ENCODE measurements at places on chromosomes 1 and 21.

DNA sequence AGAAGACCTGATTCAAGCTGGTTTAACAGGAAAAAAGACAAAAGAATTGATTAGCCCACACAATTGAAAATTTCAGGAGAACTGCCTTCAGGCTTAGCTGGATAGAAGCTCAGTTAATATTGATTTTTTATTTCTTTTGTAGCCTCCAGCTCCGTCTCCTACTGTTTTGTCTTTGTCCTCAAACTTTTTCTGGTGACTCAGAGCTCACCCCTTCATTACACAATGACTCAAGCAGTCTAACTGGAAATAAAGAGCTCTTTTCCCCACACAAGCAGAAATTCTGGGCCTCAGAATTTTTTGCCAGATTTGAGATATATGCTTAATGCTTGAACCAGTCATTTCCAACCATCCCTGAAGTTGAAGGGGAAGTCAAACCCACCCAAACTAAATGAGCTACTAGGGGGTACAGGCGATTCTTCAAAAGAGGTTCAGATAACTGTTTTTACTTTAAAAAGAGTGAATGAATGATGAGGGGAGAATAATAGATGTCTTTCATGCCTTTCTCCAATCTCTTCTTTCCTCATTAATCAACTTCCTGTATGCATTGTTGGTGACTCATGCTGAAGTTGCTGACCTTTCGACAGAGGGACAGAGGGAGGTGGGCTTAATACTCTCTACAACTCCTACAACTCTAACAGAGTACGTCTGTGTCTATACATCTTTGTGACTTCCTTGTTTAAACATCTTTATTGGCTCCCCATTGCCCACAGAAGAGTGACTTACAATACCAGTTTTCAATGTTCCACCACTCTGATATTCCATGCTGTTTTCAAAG, 6.2 kb upstream of the ACP6 start:
- DNase-seq = no peak

DNA sequence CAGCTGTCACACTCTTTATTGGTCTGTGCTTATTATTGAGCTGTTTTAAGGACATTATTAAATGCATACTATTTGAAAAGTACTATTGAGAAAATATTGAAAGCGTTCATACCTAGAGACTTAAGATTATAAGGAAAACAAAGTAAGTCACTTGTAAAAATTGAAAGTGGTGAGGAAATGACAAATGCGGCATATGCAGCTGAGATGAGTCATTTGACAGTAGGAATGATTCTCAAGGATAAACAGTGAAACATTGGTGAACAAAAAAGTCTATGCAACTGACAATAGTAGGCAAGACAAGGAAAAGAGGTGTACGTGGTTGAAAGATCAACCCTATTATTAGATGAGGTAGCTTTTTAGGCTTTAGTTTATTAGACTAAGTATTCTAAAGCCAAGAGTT, 82.6 kb upstream of the MAP10 start:
- DNase-seq = no peak

- DNase-seq = no peak
Observed at GRCh38 chr1:109060707-109061106, 15.1 kb downstream of the TAF13 start.

GRCh38 chr1:53340660-53341520, 13.0 kb upstream of the LRP8 start:
- DNase-seq = no peak

- DNase-seq = no peak
Observed at GRCh38 chr1:89822999-89823628, 2.3 kb downstream of the LRRC8D start.

GRCh38 chr1:59204001-59204400, 92.9 kb upstream of the FGGY start:
- DNase-seq = no peak

DNA sequence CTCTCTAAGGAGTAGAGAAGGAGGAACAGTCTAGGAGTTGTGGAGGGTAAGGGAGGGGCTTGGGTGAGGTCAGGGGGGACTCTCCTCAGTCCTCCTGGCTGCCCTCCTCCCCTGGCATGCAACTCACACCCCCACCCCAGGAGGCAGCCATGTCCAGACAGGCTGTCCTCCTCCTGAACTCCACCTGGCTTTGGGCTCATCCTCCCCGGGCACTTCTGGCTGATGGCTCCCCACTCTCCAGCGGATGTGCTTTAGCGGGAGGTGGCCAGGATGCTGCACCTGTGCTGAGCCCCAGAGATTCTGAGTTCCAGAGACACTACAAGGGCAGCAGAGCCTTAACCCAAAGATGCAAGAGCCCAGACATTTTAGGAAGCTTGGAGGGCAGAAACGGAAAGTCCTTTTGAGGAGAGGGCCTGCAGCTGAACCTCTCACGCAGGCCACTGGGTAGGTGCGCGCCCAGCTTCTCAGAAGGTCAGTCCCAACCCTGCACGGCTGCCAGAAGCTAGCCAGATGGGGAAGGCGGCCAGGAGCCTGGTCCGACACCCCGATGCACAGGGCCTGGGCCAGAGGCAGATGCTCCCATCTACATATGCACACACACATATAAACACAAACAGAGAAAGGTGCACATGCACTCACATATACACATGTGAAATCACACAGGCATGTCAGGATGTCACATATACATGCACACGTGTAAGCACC, 83.4 kb downstream of the PDE9A start:
- DNase-seq = no peak

DNA sequence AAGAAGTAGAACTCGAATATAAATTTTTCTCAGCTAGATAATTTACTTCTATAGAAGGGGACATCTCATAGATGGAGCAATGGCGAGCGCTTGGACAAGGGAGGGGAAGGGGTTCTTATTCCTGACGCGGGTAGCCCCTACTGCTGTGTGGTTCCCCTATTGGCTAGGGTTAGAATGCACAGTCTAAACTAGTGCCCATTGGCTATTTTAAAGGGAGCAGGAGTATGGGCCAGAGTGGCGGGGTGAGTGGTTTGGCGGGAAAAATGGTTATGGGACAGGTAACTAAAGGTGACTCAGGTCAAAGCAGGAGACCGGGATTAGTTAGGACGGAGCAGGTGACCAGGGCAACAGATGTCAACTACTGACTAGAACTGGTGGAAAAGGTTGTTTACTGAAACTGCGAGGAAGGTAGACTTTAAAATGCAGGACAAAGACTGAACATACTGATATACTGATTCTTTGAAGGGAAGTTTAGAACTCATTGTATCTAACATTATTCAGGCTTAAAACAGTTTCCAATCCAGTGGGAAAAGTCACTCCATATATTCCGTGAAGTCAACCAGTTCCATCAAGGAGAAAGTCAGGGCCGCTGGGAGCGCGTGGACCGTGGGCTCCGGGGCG, 940 bp upstream of the ATAD3A start:
- no peak for DNase-seq

- DNase-seq = no peak
Observed at GRCh38 chr1:231517076-231517475, 11.4 kb upstream of the TSNAX start.

DNA sequence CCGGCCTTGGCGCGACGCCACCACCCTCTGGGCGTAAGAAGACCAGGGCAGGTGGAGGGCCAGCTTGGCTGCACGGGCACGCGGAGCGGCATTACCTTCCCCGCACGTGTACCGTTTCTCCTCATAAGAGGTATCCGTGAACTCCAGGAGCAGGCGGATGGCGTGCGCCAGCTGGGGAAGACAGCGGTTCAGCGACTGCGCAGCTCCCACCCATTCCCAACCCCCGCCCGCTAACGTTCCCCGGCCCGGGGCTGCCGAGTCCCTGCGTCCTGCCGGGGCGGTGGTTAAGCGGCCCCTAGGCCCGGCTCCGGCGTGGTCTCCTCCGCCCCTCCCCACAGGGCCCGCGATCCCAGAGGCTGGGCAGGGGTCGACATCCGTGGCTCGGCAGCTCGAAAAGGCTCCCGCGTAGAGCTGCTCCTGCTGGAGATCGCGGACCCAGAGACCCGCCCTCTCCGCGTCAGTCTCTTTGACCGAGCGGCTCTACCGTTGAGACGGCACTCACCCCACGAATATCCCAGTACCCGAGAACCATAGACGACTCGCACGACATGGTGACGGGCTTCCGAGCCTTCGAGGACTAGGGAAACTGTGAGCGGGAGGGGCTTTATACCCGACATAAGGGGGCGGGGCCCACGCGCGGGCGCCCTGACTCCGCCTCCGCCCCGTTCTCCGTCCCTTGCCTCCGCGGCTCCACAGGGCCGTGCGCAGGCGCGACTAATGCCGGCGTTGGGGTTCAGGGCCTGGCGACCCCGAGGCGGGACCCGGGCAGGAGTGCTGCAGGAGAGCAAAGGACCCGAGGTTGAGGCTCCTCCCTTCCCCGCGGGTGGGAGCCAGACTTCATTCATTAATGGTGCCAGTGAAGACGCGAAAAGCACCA, 862 bp downstream of the GSTM3 start:
- peak; percentile 87 for DNase-seq

- no peak for DNase-seq
Observed at GRCh38 chr1:38940339-38941047, 1.1 kb downstream of the RHBDL2 start.

DNA sequence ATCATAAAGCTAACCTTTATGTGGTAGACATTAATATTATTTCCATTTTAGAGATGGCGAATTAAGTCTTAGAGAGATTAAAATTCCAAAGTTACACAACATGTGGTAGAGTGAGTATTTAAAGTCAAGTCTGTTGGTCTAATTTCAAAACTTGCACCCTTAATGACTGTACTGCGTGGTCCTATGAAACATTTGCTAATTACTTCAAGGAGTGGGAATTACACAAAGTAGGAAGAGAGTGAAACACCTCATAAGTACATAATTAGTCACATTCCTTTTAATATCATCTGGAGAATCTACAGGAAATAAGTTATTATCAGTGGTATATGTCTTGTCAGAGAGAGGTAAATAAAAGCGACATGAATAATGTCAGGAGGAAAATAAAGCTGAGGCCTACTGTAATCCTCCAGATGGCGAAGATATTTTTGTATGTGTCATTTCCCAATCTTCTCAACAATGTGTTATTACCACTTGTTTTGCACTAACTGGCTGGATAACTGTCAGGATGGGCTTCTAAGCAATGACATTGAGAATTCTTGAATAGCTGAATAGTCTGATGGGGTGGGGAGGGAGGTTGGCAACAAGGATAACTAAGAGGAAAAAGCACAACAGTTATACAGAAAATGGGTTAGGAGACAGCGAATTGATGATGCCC, 95.5 kb downstream of the TNFSF18 start:
- no peak for DNase-seq

- DNase-seq = no peak
Observed at GRCh38 chr1:243477731-243478290, 222.0 kb downstream of the SDCCAG8 start.

GRCh38 chr1:240285540-240285939, 193.9 kb downstream of the FMN2 start:
- no peak for DNase-seq

- peak; percentile 58 for DNase-seq
Observed at GRCh38 chr1:19462781-19463503, 22.4 kb downstream of the CAPZB start.

GRCh38 chr1:199272628-199273086, 633.8 kb downstream of the PTPRC start:
- no peak for DNase-seq

DNA sequence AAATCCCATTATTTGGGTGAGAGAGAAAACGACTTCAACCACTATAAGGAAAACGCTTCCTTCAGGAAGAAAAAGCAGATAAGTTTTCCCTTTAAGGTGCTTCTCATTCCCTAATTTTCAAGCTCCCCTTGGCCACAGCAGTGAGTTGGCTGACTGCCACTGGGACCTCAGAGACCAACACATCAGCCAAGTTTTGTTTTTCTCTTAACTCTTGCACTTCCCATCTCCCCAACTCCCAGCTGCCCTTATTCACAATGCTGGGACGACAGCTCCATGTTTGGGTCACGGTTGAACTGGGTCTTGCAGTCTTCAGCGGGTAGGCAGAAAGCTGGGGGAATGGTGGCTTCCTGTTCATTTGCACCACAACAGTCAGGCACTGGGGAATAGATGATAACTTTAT, 18.9 kb downstream of the SGIP1 start:
- DNase-seq = no peak

- no peak for DNase-seq
Observed at GRCh38 chr1:83029050-83029449, 969.9 kb downstream of the TTLL7 start.

DNA sequence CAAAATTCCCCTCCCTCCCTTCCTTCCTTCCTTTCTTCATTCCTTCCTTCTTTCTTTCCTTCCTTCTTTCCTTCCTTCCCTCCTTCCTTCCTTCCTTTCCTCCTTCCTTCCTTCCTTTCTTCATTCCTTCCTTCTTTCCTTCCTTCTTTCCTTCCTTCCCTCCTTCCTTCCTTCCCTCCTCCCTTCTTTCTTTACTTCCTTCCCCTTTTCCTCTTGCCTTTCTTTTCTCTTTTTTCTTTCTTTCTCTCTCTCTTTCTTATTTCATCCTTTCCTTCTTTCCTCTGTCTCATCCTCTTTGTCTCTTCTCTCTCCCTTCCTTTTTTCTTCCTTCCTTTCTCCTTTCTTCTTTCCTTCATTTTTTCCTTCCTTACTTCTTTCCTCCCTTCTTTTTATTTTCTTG, 171.9 kb upstream of the BRINP3 start:
- DNase-seq = no peak

- DNase-seq = no peak
Observed at GRCh38 chr1:48608882-48609281, 136.9 kb upstream of the SPATA6 start.

DNA sequence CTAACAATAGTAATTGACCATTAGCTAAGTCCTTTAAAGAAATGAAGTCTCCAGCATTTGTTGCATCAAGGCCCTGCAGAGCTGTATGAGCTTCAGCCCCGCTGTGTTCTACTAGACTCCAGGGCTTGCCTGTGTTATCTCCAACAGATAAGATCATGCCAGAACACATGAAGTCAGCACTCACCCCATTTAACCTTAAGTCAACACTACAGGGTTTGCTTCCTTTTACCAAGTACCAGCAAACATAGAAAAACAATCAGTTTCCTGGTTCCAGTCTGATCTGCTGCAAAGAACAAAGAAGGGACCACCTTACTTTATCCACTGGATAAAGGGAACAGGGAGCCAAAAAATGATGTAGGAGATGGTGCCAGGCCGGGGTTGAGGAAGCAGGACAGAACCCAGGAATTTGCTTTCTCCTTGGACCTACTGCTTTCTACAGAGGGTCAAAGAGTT, 41.3 kb upstream of the ENAH start:
- no peak for DNase-seq

DNA sequence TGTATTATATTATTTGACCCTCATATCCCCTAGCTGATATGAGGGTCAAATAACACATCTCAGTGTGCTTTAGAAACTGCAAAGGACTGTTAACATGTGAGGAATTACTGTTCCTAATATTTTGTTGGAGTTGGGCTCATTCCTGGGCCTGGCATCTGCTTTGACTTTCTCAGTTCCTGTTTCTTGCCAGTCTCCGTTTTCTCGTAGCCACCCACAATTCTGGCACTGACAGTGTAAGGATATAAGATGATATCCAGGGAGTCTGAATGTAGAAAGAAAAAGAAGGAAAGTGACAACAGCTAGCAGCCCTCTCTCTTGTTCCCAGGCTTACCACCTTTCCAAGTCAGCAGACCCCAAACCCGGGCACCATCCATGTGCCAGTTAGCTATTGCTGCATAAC, 54.4 kb upstream of the SCMH1 start:
- no peak for DNase-seq

Measured in activated CD8-positive, alpha-beta memory T cell treated with anti-CD3 and anti-CD28 coated beads, Interleukin-2, amount 50 U/mL, for 4 hours (primary cell).